ENCODE measurements at places on chromosomes 4 and X.

DNA sequence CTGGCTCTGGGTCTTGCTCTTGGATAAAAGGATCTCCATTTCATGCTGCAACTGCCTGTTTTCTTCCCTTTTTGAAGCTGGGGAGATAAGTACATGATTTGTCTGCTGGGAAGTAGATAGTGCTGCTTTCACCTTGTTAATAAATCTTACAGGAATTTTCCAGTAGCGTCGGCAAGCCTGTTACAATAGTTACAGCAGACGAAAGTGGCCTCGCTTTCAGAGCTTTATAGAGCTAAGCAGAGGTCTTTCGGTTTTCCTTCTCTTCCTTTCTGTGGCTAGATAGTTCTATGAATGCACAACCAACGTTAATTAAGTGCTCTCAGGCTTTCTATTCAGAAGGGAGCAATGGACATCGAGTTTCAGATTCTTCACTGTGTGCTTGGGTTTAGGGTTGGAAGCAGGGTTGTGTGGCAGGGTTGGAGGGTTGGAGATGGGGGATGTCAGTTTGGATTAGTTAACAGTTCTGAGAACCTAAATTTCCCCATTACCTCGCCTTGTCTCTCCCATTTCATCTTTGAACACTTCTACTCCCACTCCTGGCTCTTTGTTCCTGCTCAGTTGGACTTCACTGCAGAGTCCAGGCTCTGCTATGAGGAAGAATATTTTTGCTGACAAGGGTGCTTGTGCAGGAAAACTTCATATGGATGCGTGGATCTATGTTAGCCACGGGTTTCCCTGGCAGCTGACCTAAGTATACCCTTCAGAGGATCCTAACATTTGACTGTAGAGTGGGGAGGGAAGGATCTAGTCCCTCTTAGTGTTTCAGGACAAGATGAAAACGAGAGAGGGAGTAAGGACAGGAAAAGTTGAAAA is 237.9 kb downstream of the ARHGAP10 start:
- DNase-seq: no peak

DNA sequence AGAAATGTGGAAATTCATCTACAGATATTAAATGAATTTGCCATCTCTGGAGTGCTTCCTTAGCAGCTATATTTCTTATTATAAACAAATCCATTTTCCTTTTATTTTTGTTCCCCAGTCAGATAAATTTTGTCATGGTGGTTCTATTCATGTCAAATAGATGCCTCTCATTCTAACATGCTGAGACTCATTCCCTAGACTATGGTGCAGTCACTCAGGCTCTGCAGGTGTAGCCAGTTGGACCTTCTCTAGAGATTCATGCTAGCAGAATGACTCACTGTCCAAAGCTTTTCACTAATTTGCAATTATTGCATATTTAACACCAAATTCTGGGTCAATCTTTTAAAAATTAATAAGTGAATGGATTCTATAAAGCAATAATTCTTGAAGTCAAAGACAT is 1392.7 kb downstream of the PCDH7 start:
- no peak for DNase-seq

DNA sequence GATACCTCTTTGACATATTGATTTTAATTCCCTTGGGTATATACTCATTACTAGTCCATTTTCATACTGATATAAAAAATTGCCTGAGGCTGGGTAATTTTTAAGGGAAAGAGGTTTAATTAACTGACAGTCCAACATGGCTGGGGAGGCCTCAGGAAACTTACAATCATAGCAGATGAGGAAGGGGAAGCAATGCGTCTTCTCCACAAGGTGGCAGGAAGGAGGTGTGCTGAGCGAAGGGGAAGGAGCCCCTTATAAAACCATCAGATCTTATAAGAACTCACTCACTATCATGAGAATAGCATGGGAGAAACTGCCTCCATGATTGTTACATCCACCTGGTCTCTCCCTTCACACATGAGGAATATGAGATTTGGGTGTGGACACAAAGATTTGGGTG is 42.4 kb downstream of the MSX1 start:
- DNase-seq: no peak

- DNase-seq: no peak
Observed at GRCh38 chr4:147309434-147309833, 171.5 kb upstream of the EDNRA start.

DNA sequence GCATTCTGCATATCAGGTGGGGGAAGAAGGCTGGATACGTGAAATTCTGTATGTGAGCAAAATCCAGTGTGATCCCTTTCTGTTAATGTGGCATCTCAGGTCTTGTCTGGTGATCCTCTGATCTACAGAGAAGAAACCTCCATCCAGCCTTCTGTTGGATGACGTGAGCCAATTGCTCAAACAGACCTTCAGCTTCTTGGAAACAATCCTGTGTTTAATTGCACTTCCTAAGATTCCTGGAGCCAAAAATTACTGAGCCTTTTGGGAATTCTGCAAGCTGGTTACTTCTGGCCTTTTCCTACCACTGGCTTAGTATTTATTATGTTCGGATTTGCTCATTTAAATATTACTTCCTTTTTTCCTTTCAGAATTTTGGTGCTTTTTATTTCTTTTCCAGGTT is 51.2 kb downstream of the TRIML1 start:
- no peak for DNase-seq

DNA sequence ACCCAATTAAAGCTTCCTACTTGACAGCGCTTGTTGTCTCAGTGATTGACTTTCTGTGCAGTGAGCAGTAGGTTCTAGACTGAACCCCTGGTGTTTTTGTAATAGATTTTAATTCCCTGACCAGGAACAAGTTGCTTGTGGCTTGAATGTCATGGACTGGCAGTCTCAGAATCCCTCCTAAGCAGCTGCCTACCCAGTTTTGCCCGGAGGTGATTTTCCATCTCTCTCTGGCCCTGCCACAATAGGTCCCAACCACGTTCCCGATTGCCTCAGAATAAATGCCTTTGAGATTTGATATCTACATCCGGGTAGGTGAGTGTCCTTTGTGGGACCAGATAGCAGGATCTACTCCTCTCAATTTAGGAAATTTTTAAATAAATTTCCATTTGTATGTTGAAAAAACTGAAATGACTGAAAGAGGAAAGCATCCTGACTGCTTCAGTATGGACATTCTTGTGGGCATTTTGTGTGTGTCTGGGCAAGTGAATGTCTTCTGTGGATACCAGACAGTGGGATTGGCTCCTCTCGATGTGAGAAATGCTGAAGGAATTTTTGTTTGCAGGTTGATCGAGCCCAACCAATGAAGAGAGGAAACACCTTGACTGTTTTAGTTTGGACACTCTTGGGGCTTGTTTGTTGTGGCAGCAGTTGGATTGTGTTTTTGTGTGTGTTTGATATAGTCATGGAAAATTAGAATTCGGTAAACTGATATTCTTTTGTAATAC is 1607.4 kb downstream of the C4orf33 start:
- no peak for DNase-seq

GRCh38 chr4:11435557-11435956 is 6.9 kb upstream of the HS3ST1 start:
- no peak for DNase-seq

- DNase-seq: no peak
Observed at GRCh38 chr4:81648576-81649275, 177.0 kb upstream of the RASGEF1B start.

Measured in stimulated activated CD4-positive, alpha-beta T cell treated with anti-CD3 and anti-CD28 coated beads, Interleukin-12 subunit alpha, Interleukin-12 subunit beta, amount 100 ng/mL, for 48 hours (primary cell).